CD4-positive, alpha-beta memory T cell (primary cell): ENCODE measurements at places on chromosomes 4 and X. TPM values are rescaled to one million over a fixed set of nuclear protein-coding genes. Genes with fewer than 3 reads are reported as not detected.

GRCh38 chr4:7153711-7154110 lies 38.6 kb upstream of the SORCS2 start:
- no peak for DNase-seq

- DNase-seq, result no peak
Measured at GRCh38 chrX:71510161-71510560, 22.7 kb upstream of the OGT start.

Gene AKAP4
- not detected for total RNA-seq

GRCh38 chrX:867966-868647 lies 237.5 kb downstream of the SHOX start:
- DNase-seq, result no peak

Gene HPGDS
- total RNA-seq, result 0.41 TPM

Gene LANCL3
- total RNA-seq, result 0.17 TPM

DNA sequence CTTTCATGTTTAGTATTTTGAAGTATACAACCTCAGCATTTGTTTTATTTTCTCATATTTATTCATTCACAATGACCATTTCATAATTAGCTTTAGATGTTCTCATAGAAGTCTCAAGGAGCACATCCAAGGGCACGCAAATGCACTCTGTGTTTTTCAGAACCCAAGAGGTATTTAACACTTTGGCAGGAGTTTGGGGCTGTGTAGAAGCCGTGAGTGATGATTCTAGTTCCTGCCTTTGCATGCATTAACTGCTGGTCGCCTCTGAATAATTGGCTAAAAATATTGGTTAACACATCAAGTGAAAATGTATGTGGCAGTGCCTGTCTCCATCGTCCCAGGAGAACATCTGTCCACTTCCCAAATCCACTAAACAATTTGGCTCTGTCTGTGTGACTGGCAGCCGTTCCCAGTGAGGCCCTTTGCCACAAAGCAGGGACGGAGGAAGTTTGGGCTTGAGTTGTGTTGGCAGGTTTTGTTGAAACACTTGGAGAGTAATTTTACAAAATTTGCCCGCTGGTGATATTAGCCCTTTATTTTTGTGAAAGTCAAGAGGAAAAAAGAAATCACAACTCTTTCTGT lies 730.7 kb upstream of the SLIT2 start:
- DNase-seq, result no peak

- DNase-seq, result no peak
Measured at GRCh38 chr4:110627977-110628662, 5.2 kb upstream of the PITX2 start.

Gene SPANXC
- not detected for total RNA-seq

DNA sequence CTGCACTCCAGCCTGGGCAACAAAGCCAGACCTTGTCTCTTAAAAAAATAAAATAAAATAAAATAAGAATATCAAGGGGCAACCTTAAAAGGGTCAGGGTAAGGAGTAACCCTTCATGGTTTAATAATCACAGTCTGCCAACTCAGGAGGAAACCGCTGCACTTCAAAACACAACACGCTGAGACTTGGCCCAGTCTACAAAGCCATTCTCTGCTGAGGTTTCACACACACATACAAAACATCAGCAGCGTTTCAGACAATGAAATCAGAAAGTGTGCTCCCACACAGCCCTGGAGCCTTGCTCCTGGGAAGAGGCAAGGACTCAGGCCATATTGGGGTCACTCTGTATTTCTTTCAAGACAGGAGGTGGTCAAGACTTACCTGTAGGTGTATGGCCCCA lies 18.3 kb downstream of the SCARB2 start:
- DNase-seq, result no peak

Gene RXFP1
- not detected for total RNA-seq

Gene SSX2
- not detected for total RNA-seq

- no peak for DNase-seq
Measured at GRCh38 chr4:53450773-53451172, 73.3 kb downstream of the FIP1L1 start.

Gene KLKB1
- 1.2 TPM for total RNA-seq

DNA sequence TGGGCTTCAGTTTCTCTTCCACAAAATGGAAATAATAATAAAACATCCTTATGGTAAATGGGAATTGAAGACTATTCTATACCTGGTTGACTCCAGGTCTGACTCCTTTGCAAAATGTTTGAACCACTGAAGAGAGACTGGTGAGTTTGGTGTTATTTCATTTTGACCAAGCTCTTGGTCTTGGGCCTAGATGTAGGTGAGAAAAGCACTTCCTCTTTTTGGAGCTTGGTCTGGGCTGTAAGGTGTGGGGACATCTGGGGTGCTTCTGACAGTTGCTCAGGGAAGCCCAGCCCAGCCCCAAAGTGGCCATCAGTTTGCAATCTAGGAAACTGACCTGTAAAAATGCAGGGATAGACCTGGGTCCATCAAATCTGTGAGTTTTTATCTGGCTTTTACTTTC lies 26.8 kb upstream of the SOD3 start:
- no peak for DNase-seq

DNA sequence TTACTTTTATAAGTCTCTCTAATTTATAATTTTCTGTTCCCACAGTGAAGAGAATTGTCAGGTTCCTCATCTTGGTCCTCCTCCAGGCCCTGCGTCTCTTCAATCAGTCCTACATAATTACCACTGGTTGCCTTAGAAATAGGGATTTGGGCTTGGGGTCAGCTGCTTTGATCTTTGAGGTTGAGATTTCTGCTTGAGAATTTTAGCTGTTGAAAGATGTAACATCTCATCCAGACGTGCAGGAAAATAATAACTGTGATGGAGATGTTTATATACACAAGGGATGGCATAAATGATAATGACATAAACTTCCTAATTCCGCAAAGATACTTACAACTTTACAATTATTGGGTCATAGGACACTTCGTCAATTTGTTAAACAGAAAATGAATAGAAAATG lies 30.3 kb downstream of the AADAT start:
- DNase-seq, result no peak

DNA sequence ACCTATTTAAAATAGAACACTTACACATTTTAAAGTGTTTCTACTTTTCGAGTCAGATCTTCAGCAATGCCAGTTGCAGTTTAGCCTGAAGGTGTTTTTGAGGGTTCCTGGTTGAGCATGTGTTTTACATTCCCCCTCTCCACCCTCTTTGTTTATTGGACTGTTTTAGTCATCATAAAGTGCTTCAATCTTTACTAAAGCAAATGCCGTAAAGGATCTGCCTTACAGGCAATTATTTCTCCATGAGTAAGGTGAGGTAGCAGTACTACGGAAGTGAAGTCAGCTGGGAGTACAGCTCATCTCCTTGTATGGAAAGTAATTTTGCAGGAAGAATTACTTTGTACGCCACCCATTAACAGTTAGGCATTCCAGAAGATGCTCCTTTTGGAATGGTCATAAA lies 36.9 kb downstream of the PDLIM5 start:
- DNase-seq, result no peak

DNA sequence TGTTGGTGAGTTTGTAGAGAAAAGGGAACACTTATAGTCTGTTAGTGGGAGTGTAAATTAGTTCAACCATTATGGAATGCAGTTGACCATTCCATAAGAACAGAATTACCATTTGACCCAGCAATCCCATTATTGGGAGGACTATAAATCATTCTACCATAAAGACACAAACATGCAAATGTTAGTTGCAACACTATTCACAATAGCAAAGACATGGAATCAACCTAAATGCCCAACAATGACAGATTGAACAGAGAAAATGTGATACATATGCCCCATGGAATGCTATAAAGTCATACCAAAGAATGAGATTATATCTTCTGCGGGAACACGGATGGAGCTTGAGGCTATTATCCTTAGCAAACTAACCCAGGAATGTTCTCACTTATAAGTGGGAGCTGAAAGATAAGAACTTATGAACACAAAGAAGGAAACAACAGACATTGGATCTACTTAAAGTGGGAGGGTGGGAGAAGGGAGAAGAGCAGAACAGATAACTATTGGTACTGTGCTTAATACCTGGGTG lies 1819.2 kb upstream of the ADGRL3 start:
- DNase-seq, result no peak

GRCh38 chrX:110397339-110397738 lies 38.7 kb downstream of the RTL9 start:
- no peak for DNase-seq

Gene GAGE12J
- not detected for total RNA-seq

Gene TKTL2
- total RNA-seq, result not detected

Gene VCX3B
- not detected for total RNA-seq

DNA sequence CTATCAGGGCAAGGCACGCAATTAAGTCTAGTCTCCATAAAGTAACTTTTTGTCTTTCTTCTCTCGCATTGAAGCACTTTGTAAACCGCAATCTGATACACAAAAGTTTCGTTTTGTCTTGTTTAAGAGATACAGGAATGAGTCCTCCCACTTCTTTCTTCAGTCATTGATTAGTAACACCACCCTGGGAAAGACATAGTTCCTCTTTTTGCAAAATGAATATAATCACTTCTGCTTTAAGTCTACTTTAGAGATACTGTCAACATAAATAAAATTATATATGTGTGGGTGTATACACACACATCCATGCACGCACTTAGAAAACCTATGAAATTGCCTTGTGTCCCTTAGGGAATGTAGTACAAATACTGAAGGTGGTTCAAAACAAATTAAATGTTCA lies 11.7 kb downstream of the COQ2 start:
- no peak for DNase-seq

GRCh38 chr4:69753686-69754085 lies 6.7 kb downstream of the SULT1B1 start:
- no peak for DNase-seq
